ENCODE measurements at places on chromosomes 3 and 15.

DNA sequence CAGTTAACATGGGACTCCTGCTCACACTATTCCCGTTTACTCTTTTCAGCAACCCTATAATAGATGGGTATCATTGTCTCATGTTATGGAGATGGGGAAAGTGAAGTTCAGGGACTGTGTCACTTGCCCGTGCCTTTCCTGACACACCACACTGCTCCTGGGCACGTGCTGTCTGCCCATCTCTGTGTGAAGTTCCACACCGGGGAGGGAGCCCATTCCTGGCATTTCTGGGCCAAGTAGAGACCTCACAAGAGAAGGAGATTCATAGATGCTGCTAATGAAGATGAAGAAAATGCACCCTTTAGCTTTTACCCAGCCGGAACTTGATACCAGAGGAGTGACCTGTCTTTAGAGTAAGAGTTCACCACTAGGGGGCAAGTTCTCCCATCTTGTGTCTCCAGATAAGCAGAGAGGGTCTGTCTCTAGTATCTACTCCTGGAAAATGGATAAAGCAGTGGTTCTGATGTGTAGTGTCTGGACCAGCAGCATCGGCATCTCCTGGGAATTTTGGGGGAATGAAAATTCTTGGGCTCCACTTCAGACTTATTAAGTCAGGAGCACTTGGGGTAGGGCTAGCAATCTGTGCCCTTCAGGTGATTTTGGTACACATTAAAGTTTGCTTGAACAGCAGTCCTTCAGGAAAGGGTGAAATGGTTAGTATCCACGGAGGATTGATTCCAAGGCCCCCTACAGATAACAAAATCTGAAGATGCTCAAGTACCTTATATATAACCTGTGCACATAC, 2.0 kb upstream of the TOPBP1 start:
- peaks cover 23% of the 10 kb centered on the region for H3K36me3 ChIP-seq
- DNase-seq = peak; percentile 52
- H3K27me3 ChIP-seq = no peaks in the 10 kb centered on the region
- peak overlapping the region; percentile 82 for H3K4me3 ChIP-seq

- peak; percentile 31 for DNase-seq
- no peaks in the 10 kb centered on the region for H3K27me3 ChIP-seq
- no peak overlapping the region for H3K27ac ChIP-seq
These were observed 154.5 kb upstream of the TSC22D2 start for GRCh38 chr3:150253622-150254021.

DNA sequence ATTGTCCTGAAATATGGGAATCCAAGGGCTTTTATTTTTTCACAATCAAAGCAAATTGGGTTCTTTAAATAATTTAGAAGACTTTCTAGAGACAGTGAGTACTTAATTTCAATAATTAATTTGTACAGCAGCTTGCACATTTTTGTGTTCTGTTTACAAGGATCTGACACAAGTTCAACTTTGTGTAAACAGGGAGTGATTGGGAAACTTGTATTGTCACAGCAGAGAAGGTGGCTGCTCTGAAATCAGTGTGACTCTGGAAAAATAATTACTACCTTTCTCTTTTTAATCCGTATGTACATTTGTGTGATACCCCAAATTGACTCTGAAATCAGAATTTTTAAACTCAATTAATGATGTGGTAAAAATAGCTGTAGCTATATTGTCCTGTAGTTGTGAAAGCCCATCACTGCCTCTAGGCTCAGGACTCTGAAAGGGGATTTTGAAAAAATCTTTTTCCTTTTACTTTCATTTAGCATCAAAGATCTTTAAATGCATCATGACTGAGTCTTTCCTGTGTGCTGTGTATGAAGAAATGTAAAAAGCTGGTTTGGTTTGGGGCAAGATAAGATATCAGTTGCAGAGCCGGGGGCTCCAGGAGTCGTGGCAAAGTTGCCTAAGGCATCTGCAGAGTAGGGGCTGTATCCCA, 45.1 kb downstream of the MFSD1 start:
- H3K4me1 ChIP-seq = no peaks in the 10 kb centered on the region
- H3K4me3 ChIP-seq = no peak overlapping the region
- no peak overlapping the region for H3K27ac ChIP-seq
- H3K27me3 ChIP-seq = no peaks in the 10 kb centered on the region
- H3K36me3 ChIP-seq = no peaks in the 10 kb centered on the region
- no peak for DNase-seq

- H3K27ac ChIP-seq = no peak overlapping the region
- H3K4me3 ChIP-seq = no peak overlapping the region
- H3K27me3 ChIP-seq = no peaks in the 10 kb centered on the region
- DNase-seq = no peak
- H3K4me1 ChIP-seq = peaks cover 41% of the 10 kb centered on the region
- H3K36me3 ChIP-seq = no peaks in the 10 kb centered on the region
These were observed 20.0 kb downstream of the PLSCR5 start for GRCh38 chr3:146585156-146585555.

DNA sequence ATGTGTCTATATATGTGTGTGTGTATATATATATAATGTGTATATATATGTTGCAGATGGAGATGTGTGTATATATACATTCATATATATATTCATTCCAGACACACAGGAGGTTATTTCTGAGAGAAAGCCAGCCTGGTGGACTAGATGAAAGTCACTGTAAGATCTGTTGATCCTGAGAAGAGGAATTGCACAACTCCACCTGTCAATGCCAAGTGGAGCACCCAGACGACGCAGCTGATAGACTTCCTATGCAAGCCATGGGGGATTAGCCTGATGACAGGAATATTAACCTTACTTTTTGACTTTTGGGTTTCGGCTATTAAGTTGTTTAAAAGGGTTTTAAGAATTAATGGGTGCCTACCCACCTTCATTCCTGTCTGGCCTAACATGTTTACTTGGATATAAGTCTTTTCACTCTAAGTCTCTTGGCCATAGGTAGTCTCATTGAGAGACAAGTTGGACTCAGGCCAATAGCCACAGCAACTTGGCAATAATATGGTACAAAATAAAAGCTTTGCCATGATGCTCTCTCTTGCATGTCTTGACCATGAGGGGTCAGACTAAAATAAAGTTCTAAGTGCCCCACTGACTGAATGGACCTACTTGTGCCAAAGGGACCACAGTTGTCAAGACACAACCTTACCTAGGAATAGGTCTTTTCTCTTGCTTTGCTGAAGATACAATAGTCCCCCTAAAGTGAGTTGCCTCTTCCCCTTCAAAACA, 35.9 kb upstream of the GOLGA6L2 start:
- no peak overlapping the region for H3K27ac ChIP-seq
- no peaks in the 10 kb centered on the region for H3K36me3 ChIP-seq
- no peaks in the 10 kb centered on the region for H3K4me1 ChIP-seq
- no peak overlapping the region for H3K4me3 ChIP-seq
- H3K27me3 ChIP-seq = no peaks in the 10 kb centered on the region

- DNase-seq = peak; percentile 54
- no peaks in the 10 kb centered on the region for H3K4me1 ChIP-seq
- H3K4me3 ChIP-seq = no peak overlapping the region
- H3K27me3 ChIP-seq = no peaks in the 10 kb centered on the region
These were observed 113.7 kb upstream of the RPL32 start for GRCh38 chr3:12954891-12955650.

- DNase-seq = no peak
- H3K4me3 ChIP-seq = no peak overlapping the region
- no peaks in the 10 kb centered on the region for H3K27me3 ChIP-seq
- no peaks in the 10 kb centered on the region for H3K36me3 ChIP-seq
These were observed 35.8 kb downstream of the BTD start for GRCh38 chr3:15637131-15637951.

- no peaks in the 10 kb centered on the region for H3K27me3 ChIP-seq
- peaks cover 45% of the 10 kb centered on the region for H3K36me3 ChIP-seq
- DNase-seq = peak; percentile 79
- H3K27ac ChIP-seq = peak overlapping the region; percentile 90
These were observed 238.8 kb downstream of the OPA1 start for GRCh38 chr3:193831495-193832455.

- no peaks in the 10 kb centered on the region for H3K27me3 ChIP-seq
- no peak for DNase-seq
- no peak overlapping the region for H3K27ac ChIP-seq
- no peak overlapping the region for H3K4me3 ChIP-seq
These were observed 193.3 kb upstream of the ZNF717 start for GRCh38 chr3:75978686-75979085.

DNA sequence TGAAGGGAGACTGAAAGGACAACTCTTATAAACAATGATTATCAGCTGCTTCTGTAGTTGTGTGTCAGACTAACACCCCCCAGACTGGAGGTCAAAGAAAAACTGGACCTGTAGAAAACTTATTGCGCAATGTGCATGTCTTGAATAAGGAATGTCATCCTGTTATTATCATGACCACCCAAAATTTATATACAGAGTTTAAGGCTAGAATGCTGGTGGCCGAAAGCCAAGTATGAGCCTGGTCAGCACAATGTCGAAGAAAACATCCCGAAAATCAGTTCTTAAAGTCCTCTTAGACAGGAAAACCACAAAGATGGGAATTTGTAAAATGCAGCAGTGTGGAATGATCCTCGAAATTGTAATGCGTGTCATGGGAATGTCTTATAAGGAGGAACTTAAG, 29.3 kb downstream of the RFTN1 start:
- peaks cover 21% of the 10 kb centered on the region for H3K4me1 ChIP-seq
- no peaks in the 10 kb centered on the region for H3K27me3 ChIP-seq
- H3K27ac ChIP-seq = no peak overlapping the region
- no peak overlapping the region for H3K4me3 ChIP-seq
- H3K36me3 ChIP-seq = no peaks in the 10 kb centered on the region

DNA sequence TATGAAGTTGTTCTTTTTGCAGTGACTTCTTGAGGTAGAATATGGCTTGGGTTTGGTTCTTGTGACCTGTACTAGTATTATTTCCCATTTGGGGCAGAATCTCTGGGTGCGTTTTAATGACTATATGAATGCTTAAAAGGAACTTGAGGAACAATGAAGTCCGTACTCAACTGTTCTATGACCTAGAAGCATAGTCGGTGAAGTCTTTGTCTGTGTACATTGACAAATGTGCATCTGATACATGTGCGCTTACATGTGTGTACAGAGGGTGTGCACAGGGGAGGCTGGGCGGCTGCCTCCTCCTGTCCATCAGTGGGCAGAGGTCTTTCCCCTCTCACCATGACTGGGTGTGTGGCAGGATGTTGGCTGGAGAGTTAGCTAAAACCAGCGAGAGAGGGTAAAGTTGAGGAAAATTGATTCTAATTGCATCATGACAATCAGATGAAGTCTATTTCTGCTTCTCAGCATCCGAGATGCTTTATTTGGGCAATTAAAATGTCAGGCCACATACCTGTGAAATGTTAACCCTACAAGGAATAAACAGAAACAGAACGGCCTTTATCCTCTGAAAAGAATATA, 1.0 kb upstream of the NR2F2 start:
- H3K27me3 ChIP-seq = no peaks in the 10 kb centered on the region
- no peak for DNase-seq
- peaks cover 100% of the 10 kb centered on the region for H3K36me3 ChIP-seq
- no peak overlapping the region for H3K4me3 ChIP-seq
- peaks cover 30% of the 10 kb centered on the region for H3K4me1 ChIP-seq

DNA sequence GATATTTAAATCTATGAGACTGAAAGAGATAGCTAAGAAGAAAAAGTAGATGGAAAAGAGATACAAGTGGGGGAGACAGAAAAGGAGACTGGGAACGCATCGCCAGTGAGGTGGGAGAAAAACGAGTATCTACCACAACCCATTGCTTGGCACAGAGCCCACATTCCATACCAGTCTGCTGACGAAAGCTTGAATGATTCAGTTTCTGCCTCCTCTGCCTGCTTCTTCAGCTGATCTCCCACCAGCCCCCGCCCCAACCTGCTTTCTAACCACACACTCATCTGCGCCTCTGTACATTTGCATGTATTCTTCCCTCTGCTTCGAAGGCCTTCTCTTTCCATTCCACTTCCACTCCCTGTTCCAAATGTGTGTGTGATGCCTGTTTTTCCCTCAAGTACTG, 188.1 kb downstream of the USP13 start:
- no peak overlapping the region for H3K4me3 ChIP-seq
- H3K27me3 ChIP-seq = no peaks in the 10 kb centered on the region
- H3K36me3 ChIP-seq = no peaks in the 10 kb centered on the region
- H3K4me1 ChIP-seq = peaks cover 14% of the 10 kb centered on the region
